ENCODE measurements at places on chromosomes 11 and 22.

GRCh38 chr22:31055635-31056159, 25.4 kb upstream of the SMTN start:
- peak; percentile 79 for DNase-seq

DNA sequence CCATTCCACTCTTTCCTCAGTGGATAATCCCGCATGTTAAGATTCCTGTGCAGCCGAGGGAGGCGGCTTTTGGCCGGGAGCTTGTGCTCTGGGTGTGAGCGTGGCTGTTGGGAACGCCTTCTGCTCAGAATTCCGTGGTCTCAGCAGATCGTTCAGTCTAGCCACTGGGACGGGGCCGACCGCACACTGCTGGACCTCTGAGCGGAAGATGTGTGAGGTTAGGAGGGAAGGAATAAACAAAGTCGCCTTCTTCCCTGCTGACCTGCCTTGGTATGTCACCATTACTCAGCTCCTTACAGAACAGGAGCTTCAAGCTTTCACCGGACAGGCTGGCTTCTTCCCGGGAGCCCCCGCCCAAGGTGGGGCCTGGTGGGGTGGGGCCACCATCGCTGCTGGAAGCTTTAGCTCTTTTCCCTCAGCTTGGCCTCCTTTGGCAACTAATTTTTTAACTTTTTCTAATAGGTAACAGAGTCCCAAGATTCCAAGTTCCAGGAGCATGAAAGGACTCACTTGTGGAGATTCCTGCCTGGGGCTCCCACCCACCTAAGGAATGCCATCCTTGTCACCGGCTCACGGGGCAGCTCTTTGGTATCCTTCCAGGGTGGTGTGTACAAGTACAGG, 22.5 kb upstream of the SEPTIN5 start:
- no peak for DNase-seq

GRCh38 chr11:121575250-121575962, 122.6 kb upstream of the SORL1-AS1 start:
- DNase-seq = no peak

- DNase-seq = no peak
These were observed 319.8 kb downstream of the DLG2 start for GRCh38 chr11:85307366-85307765.

All from kidney capillary endothelial cell (primary cell).